Endodermal cell (in vitro differentiated cells): ENCODE measurements at places on chromosomes 7 and 10. TPM values are rescaled to one million over a fixed set of nuclear protein-coding genes. Genes with fewer than 3 reads are reported as not detected.

The IDI2 gene
- total RNA-seq = not detected in 2 replicates

- DNase-seq = no peak
These were observed 59.6 kb downstream of the ZNF277 start for GRCh38 chr7:112266141-112266540.

The GJD4 gene
- 0.22 TPM in 1 of 3 replicates, not detected in the others for total RNA-seq

- no peak for DNase-seq
These were observed 798.3 kb downstream of the KCNMA1 start for GRCh38 chr10:76839276-76839675.

DNA sequence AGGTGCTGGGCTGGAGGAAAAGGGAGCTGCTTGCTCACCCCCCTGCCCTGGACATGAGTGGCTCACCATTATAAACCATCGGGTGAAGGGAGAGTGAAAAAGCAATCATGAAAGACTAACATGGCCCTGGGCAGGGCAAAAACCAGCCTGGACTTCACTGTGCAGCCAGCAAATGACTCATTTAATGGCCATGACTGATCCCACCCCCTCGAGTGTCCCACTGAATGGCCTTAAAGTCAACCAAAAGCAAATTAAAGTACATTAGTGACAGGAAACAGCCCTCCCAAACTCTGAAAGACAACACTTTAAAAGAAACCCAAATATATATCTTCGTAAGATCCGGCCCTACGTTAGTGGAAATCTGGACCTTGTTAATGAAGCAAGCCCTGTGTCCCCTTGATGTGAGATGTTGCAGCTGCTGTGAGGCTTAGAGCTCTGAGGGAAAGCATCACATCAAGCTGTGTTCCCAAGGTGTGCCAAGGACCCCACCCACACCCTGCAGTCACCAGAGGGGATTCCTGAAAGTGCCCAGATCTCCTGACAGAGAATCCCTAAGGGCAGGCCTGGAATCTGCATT is 31.2 kb downstream of the ADCYAP1R1 start:
- no peak for DNase-seq

The AMPH gene
- 3.5 and 4.2 TPM in 2 replicates for total RNA-seq

DNA sequence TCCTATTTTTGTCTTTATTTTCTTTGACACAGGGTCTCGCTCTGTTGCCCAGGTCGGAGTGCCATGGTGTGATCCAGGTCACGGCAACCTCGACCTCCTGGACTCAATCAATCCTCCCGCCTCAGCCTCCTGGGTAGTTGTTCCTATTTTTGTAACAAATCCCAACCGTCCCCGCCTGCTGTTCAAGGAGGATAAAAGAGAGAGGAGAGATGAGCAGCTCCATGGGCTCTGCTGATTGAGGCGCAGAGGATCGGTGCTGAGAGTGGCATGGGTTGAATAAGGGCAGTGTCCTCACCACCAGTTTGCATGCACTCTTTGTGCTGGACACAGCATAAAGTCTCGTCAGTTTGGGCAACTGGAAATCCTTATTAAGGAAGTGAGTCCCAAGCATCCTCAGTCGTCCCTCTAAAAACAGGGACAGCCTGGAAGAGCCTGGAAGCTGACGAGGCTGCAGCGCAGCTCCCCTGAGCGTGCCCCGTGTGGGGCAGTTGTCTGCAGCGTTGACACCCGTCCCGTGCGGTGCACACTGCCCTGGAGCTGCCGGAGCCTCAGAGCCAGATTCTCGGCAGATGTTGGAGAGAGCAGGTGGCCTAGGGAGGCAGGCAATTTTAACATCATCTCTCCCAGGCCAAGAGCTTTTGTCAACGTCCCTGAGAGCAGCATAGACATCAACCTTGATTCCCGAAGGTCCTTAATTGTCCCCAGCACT is 404.2 kb upstream of the RNF32 start:
- DNase-seq = no peak

The ABI1 gene
- 40.6 to 41.0 TPM (median 40.7 TPM) in 3 replicates for total RNA-seq

The PHYHIPL gene
- total RNA-seq = 0.21 to 0.52 TPM (median 0.44 TPM) in 3 replicates

- no peak for DNase-seq
These were observed 767.2 kb downstream of the TNS3 start for GRCh38 chr7:46814516-46815250.
